ENCODE measurements at places on chromosomes 4 and X. TPM values are rescaled to one million over a fixed set of nuclear protein-coding genes. Genes with fewer than 3 reads are reported as not detected.

Gene TRPC3
- total RNA-seq, result not detected

Gene MID2
- 7.5 TPM for total RNA-seq

Gene HSFX3
- total RNA-seq, result not detected

Gene IL2
- total RNA-seq, result not detected

Gene EGFL6
- total RNA-seq, result not detected

Gene DHRSX
- 15.7 TPM for total RNA-seq

Gene CDKL2
- total RNA-seq, result 0.46 TPM

Gene GAGE13
- total RNA-seq, result not detected
